ENCODE measurements at places on chromosomes 16 and 17. TPM values are rescaled to one million over a fixed set of nuclear protein-coding genes. Genes with fewer than 3 reads are reported as not detected.

DNA sequence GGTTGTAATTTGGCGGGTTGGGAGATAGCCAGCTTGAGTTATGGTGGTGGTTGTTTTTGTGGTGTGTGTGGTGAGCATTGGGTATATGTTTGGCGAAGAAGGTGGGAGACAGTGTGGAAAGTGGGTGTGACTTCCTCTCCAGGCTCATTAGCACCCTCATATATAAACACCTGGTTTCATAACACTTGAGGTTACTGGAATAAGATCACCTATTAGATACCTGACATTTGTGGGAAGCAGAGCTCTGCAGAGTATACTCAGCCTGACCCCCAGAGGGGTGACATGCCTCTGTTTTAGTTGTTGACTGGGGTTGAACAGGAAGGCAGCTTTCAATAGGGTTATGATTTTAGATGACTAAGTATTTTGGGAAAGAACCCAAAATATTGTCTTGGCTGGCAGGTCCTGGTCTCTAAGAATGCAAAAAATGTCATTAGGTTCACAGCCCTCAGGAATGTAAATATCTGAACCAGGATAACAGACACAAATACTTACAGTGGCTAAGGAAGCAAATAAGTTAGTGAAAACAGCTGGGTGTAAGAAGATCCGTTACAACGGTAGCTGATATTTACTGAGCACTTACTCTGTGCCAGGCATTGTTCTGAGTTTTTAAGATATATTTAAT lies 18.3 kb upstream of the EFCAB13 start:
- no peak for DNase-seq
- H3K4me1 ChIP-seq = peaks cover 13% of the 10 kb centered on the region
- no peaks in the 10 kb centered on the region for H3K27me3 ChIP-seq
- H3K4me3 ChIP-seq = no peak overlapping the region
- no peak overlapping the region for H3K27ac ChIP-seq
- peaks cover 45% of the 10 kb centered on the region for H3K36me3 ChIP-seq

DNA sequence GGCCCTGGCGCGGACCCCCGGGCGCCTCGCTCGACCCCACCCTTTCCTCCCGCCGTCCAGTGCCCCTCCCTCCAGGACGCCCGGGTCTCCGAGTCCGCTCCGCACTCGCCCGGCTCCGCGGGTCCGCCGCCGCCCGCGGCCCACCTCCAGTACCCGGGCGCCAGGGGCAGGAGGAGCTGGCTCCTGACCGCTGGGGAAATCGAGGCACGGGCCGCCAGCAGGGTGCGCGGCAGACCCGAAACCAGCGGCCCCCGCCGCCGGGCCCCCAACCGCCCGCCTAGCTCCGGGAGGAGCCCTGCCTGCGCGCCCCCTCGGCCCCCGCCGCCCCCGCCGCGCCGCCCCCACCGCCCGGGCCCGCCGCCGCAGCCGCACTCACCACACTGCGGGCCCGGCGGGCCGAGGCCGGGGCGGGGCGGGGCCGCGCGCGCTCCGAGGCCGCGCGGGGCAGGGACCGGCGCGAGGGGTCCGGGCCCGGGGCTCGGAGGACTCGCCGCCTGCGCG lies 333 bp downstream of the MAFG start:
- peak overlapping the region; percentile 95 for H3K4me3 ChIP-seq
- peaks cover 7% of the 10 kb centered on the region for H3K36me3 ChIP-seq
- peaks cover 58% of the 10 kb centered on the region for H3K4me1 ChIP-seq
- H3K27ac ChIP-seq = peak overlapping the region; percentile 98
- peaks cover 6% of the 10 kb centered on the region for H3K27me3 ChIP-seq

GRCh38 chr16:27350006-27350405 lies 36.2 kb downstream of the IL4R start:
- H3K4me3 ChIP-seq = no peak overlapping the region
- H3K4me1 ChIP-seq = no peaks in the 10 kb centered on the region
- H3K27me3 ChIP-seq = no peaks in the 10 kb centered on the region
- no peak for DNase-seq
- peaks cover 100% of the 10 kb centered on the region for H3K36me3 ChIP-seq

GRCh38 chr16:47644661-47645060 lies 183.5 kb downstream of the PHKB start:
- H3K4me1 ChIP-seq = no peaks in the 10 kb centered on the region
- no peak overlapping the region for H3K4me3 ChIP-seq
- H3K27ac ChIP-seq = no peak overlapping the region
- H3K27me3 ChIP-seq = no peaks in the 10 kb centered on the region
- no peak for DNase-seq

GRCh38 chr16:1471569-1472194 lies 3.1 kb downstream of the CLCN7 start:
- H3K27ac ChIP-seq = no peak overlapping the region
- H3K4me1 ChIP-seq = peaks cover 45% of the 10 kb centered on the region
- H3K27me3 ChIP-seq = no peaks in the 10 kb centered on the region
- no peak overlapping the region for H3K4me3 ChIP-seq
- DNase-seq = no peak

DNA sequence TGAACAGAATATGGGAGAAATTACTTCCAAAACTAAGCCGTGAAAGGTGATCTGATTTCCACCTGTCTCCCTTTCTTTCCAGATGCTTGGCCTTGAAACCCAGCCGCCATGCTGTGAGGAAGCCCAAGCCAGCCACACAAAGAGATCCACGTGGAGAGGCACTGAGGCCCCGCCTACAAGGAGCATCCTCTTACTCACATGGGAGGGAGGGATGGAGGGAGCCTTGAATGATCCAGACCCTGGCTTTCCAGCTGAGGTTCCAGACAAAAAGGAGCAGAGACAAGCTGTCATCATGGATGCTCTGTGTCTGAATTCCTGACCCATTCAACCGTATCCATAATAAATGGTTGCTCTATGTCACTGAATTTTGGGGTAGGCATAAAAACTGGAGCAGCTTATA lies 48.9 kb upstream of the HAPSTR1 start:
- H3K36me3 ChIP-seq = no peaks in the 10 kb centered on the region
- no peak overlapping the region for H3K4me3 ChIP-seq
- no peaks in the 10 kb centered on the region for H3K27me3 ChIP-seq

DNA sequence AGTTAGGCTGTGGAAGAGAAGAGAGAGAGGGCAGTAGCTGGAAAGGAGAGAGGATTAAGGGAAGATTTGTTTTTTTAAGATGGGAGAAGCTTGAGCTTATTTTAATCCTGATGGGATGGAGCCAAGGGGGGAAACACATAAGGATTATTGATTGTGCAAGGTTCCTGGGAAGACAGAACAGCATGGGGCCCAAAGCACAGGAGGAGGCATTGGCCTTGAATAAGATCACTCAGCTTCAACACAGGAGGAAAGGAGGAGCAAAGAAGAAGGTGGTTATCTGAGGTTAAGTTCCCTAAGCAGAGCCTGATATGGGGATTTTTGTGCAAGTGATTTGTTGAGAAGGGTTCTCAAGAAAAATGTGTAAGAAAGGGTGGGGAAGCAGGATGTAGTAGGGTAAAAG lies 169.8 kb downstream of the ABCC12 start:
- no peak overlapping the region for H3K4me3 ChIP-seq
- no peaks in the 10 kb centered on the region for H3K27me3 ChIP-seq
- no peaks in the 10 kb centered on the region for H3K4me1 ChIP-seq
- no peak for DNase-seq
- H3K27ac ChIP-seq = no peak overlapping the region

DNA sequence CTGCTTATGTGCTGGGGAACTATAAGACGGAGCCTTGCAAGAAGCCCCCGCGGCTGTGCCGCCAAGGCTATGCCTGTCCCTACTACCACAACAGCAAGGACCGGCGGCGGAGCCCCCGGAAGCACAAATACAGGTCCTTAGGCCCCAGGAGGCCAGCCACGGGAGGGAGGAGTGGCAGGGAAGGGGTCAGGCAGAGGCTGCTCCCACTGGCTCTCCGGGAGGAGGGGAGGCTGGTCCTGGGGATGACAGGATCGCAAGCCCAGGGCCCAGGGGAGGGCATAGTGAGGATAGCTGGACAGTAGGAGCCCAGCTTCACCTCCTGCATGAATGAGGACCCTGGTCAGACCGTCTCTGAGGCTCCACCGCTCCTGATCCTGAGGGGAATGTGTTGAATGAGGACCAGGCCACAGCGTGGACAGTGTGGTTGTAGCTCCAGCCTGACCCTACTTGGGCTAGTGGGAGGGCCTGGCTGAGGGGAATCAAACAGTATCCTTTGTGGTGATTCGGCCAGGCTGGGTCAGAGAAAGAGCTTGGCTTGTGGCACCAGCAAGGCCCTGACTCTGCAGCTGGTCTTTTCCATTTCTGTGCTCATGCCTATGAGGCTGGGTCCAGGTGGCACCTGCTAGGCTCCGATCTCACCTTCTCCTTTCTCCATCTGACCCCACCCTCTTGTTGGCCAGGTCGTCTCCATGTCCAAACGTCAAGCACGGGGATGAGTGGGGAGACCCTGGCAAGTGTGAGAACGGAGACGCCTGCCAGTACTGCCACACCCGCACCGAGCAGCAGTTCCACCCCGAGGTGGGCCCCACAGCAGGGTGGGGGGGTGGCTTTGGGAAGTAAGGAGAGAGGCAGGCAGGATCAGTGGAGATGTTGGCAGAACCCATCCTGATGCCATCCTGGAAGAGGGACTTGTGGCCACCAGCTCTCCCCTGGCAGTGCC lies 28.7 kb downstream of the UNK start:
- no peak overlapping the region for H3K4me3 ChIP-seq
- no peaks in the 10 kb centered on the region for H3K27me3 ChIP-seq
- no peak overlapping the region for H3K27ac ChIP-seq
- peaks cover 18% of the 10 kb centered on the region for H3K4me1 ChIP-seq
- no peak for DNase-seq

GRCh38 chr16:67302970-67303369 lies 23.6 kb downstream of the KCTD19 start:
- H3K4me3 ChIP-seq = no peak overlapping the region
- DNase-seq = no peak
- peaks cover 5% of the 10 kb centered on the region for H3K4me1 ChIP-seq
- H3K36me3 ChIP-seq = no peaks in the 10 kb centered on the region
- H3K27me3 ChIP-seq = peaks cover 11% of the 10 kb centered on the region

DNA sequence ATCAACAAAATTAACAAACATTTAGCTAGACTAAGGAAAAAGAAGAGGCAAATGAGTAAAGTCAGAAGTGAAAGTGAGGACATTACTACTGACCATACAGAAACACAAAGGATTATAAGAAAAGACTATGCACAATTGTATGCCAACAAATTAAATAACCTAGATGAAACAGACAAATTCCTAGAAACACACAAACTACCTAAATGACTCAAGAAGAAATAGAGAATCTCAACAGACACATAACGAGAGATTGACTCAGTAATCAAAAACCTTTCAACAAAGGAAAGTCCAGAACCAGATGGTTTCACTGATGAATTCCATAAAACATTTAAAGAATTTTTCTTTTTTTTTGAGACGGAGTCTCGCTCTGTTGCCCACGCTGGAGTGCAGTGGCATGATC lies 35.7 kb upstream of the MYLK3 start:
- no peaks in the 10 kb centered on the region for H3K27me3 ChIP-seq
- H3K4me1 ChIP-seq = no peaks in the 10 kb centered on the region
- H3K36me3 ChIP-seq = no peaks in the 10 kb centered on the region
- H3K27ac ChIP-seq = no peak overlapping the region
- DNase-seq = no peak
- no peak overlapping the region for H3K4me3 ChIP-seq

GRCh38 chr16:64151990-64152767 lies 969.7 kb downstream of the CDH11 start:
- H3K27ac ChIP-seq = no peak overlapping the region
- H3K4me1 ChIP-seq = no peaks in the 10 kb centered on the region
- no peak for DNase-seq

DNA sequence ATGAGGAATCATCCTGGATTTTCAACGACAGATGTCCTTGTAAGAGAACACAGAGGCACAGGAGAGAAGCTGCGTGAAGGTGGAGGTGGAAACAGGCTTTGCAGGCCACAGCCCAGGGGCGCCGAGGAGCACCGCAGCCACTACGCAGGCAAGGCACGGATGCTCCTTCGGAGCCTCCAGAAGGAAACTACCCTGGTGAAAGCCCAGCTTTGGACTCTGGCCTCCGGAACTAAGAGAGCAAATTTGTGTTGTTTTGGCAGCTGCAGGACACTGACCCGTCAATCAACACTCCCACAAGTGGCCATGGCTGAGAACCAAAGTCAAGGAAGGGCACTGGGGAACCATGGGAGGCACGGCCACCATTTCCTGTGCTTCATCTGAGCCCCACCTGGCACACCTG lies 3.4 kb downstream of the ARL16 start:
- no peaks in the 10 kb centered on the region for H3K36me3 ChIP-seq
- H3K4me1 ChIP-seq = peaks cover 29% of the 10 kb centered on the region
- no peak for DNase-seq
- H3K4me3 ChIP-seq = no peak overlapping the region

- no peaks in the 10 kb centered on the region for H3K36me3 ChIP-seq
- peaks cover 11% of the 10 kb centered on the region for H3K4me1 ChIP-seq
- DNase-seq = no peak
- no peak overlapping the region for H3K4me3 ChIP-seq
Observed at GRCh38 chr17:67557921-67558320, 159.8 kb upstream of the NOL11 start.

DNA sequence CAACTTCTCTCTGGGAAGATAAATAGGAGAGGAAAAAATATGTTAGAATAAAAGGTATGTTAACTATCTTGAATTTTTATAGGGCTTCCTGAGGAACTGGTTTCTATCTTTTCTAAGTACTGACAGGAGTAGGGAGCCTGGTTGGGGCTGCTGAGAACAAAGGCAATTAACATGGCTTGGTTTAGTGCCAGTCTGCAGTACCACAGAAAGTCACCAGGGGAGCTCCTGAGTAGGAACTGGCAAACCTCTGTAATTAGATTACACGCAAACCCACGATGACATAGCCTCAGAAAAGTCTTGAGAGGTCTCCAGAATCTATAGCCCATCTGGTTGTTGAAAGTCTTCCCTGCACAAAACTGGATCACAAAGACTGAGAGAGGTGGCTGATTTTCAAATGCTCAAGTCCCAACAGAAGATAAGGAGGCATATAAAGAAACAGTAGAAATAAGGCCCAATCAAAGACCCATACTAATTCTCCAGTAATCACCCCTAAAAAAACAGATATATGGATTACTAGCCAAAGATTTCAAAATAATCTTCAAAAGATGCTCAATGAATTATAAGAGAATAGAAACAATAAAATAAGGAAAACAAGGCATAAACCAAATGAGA lies 11.7 kb upstream of the CNTNAP4 start:
- H3K27ac ChIP-seq = no peak overlapping the region
- no peaks in the 10 kb centered on the region for H3K27me3 ChIP-seq
- H3K4me3 ChIP-seq = no peak overlapping the region
- H3K4me1 ChIP-seq = no peaks in the 10 kb centered on the region
- DNase-seq = no peak
- no peaks in the 10 kb centered on the region for H3K36me3 ChIP-seq

- H3K4me3 ChIP-seq = no peak overlapping the region
- peaks cover 66% of the 10 kb centered on the region for H3K36me3 ChIP-seq
- H3K4me1 ChIP-seq = peaks cover 2% of the 10 kb centered on the region
- H3K27ac ChIP-seq = no peak overlapping the region
- no peaks in the 10 kb centered on the region for H3K27me3 ChIP-seq
Observed at GRCh38 chr17:30520882-30521281, 43.7 kb downstream of the GOSR1 start.

Gene MTSS2
- total RNA-seq = 12.1 TPM

Gene SEZ6L2
- total RNA-seq = 8.4 TPM

Gene NUP85
- 27.2 TPM for total RNA-seq

Gene PABPN1L
- total RNA-seq = not detected

Gene USP22
- 210 TPM for total RNA-seq

Gene CNGB1
- total RNA-seq = not detected

Gene CLDN9
- total RNA-seq = not detected

Gene TMC6
- 48.0 TPM for total RNA-seq

Gene UMOD
- not detected for total RNA-seq

Gene COX6A2
- not detected for total RNA-seq

Measured in stomach (tissue), 19 donors.